ENCODE measurements at places on chromosomes 5 and 9.

GRCh38 chr9:113626735-113627495 lies 163.4 kb downstream of the RGS3 start:
- DNase-seq, result no peak

DNA sequence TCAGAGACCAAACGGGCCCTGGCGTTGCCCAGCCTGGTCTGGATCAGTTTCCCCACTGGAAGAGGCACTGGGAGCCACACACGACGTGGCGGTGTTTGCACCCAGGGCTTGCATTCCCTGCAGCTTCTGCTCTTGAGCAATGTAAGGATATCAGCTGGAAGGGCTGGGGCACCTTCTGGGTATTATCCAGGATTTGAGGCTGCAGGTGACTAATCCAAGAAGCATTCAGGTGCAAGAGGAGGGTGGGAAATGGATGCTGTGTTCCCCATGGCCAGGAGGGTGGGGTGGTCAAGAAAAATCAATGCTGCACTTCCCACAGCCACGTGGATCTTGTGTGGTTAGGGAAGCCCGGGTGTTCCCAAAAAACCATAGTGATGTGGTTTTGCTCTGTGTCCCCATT lies 430.9 kb downstream of the IRX2 start:
- no peak for DNase-seq

DNA sequence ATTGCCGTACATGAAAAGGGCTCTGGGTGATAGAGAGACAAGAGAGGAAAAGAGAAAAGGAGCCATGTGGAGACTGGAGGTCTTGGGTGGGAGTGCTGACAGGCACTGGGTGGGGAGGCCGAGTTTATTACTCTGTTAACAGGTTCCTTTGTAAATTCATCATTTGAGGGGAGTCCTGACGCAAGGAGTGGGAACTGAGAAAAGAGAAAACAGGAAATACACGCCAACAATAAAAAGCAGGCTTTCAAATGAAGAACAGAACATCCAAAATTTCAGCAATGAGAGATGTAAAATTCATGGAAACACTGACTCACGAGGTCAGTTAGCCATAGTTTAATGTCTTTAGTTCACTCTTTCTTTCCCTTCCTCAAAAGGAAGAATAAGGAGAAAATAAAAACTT lies 342.8 kb downstream of the TMEM167A start:
- DNase-seq, result no peak

GRCh38 chr5:37840053-37841034 lies 503 bp upstream of the GDNF start:
- DNase-seq, result no peak

GRCh38 chr5:73654171-73654811 lies 28.3 kb downstream of the ARHGEF28 start:
- DNase-seq, result no peak

GRCh38 chr9:116208417-116209232 lies 55.0 kb downstream of the PAPPA start:
- no peak for DNase-seq

All from NCI-H2029 treated with DMSO at 0.1 percent for 48 hours (cell line).